ENCODE measurements at places on chromosomes 7 and 10. TPM values are rescaled to one million over a fixed set of nuclear protein-coding genes. Genes with fewer than 3 reads are reported as not detected.

Gene BPGM
- 13.9 TPM for total RNA-seq

Gene CYP3A7
- total RNA-seq: not detected

Gene EBLN1
- not detected for total RNA-seq

Gene GNAT3
- total RNA-seq: not detected

Gene LRRC4
- total RNA-seq: 0.74 TPM

Gene BAMBI
- 0.57 TPM for total RNA-seq

Gene TMEM248
- total RNA-seq: 51.4 TPM

Gene PNLIPRP1
- total RNA-seq: not detected

Gene SOSTDC1
- not detected for total RNA-seq

Gene SSMEM1
- not detected for total RNA-seq

Gene TRIL
- not detected for total RNA-seq

Gene CALHM1
- total RNA-seq: not detected

Gene CCDC7
- 6.8 TPM for total RNA-seq

Gene ATOH7
- not detected for total RNA-seq

Gene CLCN1
- not detected for total RNA-seq

Gene DHX32
- total RNA-seq: 13.4 TPM

Gene SLC29A3
- total RNA-seq: 1.2 TPM

Gene FRMPD2
- total RNA-seq: not detected

Gene PTF1A
- total RNA-seq: not detected

Gene FXYD4
- total RNA-seq: not detected

Gene MPP7
- total RNA-seq: 23.6 TPM

Gene PDK4
- total RNA-seq: not detected

Gene ETV1
- total RNA-seq: not detected

Gene OGDHL
- total RNA-seq: 0.37 TPM

Gene MRLN
- not detected for total RNA-seq

Gene MAGI2
- total RNA-seq: 0.07 TPM

Gene AGMO
- not detected for total RNA-seq

Gene ODAD2
- 0.55 TPM for total RNA-seq

Gene HMX3
- total RNA-seq: not detected

Gene CRTAC1
- not detected for total RNA-seq

Gene IFIT2
- total RNA-seq: 39.4 TPM

Gene PBLD
- total RNA-seq: 1.3 TPM

Gene OR6V1
- not detected for total RNA-seq

Gene FANK1
- total RNA-seq: 0.52 TPM

Gene DGKI
- 2.0 TPM for total RNA-seq

Gene EN2
- not detected for total RNA-seq

Gene PNLIP
- total RNA-seq: not detected

Gene PIP
- total RNA-seq: not detected

Gene UNCX
- total RNA-seq: not detected

Gene CLDN4
- total RNA-seq: 0.25 TPM

Measured in activated naive CD4-positive, alpha-beta T cell treated with anti-CD3 and anti-CD28 coated beads for 36 hours (primary cell).